KBM-7 (cell line): ENCODE measurements at places on chromosomes 12 and 14.
A peak's percentile ranks its signal among the peaks of the same experiment; 100 is the strongest.

- no peak for DNase-seq
These were observed 155.5 kb downstream of the ANO2 start for GRCh38 chr12:5789469-5789968.

DNA sequence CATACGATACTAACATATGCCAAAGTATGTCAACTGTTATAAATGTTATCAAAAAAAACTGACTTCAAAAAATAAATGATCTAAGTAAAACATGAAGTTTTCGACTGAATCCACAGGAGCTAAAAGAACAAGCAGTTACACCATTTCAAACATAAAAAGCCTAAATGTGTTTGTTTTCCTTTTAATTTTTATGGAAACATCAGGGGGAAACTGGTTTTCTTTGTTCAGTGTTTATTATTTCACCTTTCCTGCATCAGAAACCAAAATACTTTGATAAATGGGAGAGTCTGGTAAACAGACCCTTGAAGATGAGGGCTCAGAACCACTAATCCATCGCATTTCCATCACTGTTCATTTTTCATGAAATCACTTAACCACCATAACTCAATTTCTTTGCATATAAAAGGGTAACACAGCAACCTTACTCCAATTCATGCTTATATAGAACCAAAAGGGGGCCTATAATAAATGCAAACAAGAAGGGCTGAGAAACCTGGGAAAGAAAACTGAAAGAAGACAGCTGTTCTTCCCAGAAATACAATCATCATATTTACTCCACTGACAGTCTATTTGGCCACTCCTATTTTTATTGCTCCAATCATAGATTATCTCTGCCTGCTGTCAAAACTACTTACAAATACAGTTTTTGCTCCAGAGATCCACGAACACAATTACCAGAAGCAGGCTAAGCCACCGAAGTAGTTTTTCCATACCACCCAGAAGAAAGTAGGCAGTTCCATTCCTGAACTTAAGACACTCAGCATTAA lies 17.0 kb downstream of the FGD6 start:
- DNase-seq, result no peak

- DNase-seq, result peak; percentile 76
These were observed 84.1 kb downstream of the ITPR2 start for GRCh38 chr12:26748741-26749431.

- DNase-seq, result no peak
These were observed 142.8 kb downstream of the PELI2 start for GRCh38 chr14:56261046-56261445.

DNA sequence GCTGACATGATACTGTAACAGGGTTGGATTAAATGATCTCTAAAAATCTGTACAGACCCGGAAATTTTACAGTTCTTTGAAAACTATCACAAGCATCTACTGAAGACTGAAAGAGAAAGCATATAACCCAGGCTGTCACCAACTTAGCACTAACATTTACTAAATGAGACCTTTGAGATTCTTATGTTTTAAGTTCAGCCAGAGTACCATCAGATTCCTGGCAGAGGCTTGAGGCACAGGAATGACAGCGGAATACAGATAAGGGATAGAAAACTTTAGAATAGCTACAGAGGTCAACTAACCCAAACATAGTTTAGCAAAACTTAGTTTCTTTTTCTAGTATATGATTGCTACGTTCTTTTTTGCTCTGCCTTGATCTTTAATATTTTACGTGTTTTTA lies 91.6 kb upstream of the FERMT2 start:
- DNase-seq, result no peak

GRCh38 chr14:76595266-76595665 lies 166.0 kb upstream of the VASH1 start:
- DNase-seq, result no peak

DNA sequence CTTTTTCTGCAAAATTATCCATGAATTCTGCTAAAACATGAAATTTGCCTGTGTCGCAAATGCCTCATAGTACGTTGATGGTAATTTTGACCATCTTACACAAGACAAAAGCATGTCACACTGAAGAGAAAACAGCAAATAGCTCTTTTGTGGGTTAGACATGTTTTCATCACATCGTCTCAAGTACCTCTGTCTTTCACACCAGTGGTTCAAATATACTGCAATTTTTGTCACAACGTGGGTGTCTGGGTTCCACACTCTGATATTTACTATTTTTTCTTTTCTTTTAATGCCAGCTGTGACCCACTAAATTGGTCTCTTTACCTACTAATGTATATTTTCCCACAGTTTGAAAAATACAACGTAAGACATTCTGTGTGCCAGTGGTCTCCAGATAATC lies 10.4 kb downstream of the KLRB1 start:
- no peak for DNase-seq

GRCh38 chr12:21788089-21788983 lies 13.8 kb upstream of the KCNJ8 start:
- no peak for DNase-seq

DNA sequence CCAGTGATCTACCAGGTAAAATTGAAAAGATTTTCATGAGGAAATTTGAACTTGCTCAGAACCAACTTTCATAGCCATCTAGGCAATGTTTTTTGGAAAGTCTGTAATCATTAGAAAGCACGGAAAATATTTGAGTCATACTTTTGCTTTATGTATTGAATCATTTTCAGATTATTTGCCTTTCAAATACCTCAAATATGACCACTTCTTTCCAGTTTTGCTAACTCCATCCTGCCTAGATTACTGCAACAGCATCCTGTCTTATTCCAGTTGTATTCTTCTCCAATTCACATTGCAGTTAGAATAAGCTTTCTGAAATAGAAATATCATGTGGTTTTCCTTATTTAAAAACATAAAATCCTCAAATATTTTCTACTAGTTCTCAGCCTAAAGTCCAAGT lies 239.8 kb upstream of the FAR2 start:
- DNase-seq, result no peak

GRCh38 chr12:129101816-129102215 lies 248.5 kb downstream of the GLT1D1 start:
- no peak for DNase-seq

- DNase-seq, result no peak
These were observed 51.2 kb downstream of the DNAH10 start for GRCh38 chr12:123813349-123813748.

DNA sequence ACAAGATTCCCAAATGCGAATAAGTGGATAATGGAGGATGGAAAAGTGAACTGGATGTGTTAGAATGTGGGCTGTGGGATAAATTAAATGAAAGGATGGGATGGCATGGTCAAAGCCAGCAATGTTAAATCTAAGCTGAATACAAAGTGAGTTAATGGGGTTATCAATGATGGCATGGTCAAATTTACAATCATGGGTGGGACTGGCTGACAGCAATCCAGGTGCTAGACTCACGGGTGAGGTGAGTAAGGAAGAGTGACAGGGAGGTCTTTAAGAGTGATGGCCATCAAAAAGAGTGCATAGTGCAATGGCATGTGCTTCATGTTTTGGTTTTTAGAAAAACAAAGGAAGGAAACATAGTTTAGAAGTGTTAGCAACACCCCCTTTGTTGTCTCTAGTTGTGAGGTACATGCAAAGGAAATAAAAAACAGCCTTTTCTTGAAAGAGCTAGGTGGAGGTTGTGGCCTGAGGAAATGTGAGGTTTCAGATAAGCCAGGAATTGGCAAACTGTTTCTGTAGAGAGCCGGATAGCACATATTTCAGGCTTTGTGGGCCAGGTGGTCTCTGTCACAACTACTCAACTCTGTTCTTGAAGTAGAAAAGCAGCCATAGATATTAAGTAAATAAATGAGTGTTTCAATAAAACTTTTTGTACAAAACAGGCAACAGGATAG lies 328.7 kb downstream of the RPL10L start:
- no peak for DNase-seq
